ENCODE measurements at places on chromosomes 3 and 15.

DNA sequence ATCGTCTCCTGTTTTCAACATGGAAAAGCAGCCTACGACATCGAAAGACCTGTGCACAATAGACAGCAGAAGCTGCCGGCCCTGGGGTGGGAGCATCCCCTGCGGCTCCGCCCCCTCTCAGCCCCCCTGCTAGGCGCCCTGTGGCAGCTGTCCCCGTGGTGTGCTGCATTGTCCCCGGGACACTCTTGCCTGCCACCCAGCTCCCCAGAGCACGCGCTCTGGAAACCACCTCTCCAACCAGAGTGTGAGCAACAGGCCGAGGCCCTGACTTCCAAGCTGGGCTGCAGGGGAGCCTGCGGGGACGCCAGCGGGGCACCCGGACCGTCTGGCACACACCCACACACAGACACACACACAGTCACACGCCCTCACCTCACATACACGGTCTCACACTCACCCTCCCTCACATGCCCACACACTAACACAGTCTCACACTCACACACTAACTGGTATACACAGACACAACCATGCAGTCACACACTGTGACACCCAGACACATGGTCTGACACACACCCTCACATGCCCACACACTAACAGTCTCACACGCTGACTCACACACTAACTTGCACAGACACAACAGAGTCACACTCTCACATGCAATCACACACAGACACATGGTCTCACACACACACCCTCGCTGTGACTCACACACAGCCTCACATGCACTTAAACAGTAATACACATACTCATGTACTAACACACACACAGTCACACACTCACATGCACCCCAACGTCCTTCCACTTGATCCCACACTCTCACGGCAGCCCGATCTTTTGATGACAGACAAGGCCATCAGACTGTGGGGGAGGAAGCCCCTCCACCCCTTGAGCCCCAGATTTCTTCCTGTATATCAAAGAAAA is 94.7 kb downstream of the OCA2 start:
- no peak for DNase-seq

- no peak for DNase-seq
These were observed 29.7 kb downstream of the USP13 start for GRCh38 chr3:179682426-179683080.

DNA sequence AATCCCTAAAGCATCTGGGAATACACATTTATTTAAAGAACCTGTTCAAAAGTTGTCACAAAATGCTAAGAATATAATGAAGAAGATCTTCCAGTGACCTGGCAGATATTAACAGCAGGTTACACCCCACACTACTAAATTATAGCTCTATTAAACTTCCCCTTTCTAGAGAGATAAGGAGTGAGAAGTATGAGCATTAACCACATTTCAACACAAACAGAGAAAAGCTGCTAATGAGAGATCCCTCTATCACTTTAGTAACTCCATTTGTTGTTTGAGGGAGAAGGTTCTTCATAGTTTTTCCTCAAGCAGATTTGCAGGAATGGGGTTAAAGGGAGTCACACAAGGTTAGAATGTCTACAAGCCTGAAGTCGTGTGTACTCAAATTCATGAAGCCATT is 3.6 kb downstream of the COL8A1 start:
- no peak for DNase-seq

DNA sequence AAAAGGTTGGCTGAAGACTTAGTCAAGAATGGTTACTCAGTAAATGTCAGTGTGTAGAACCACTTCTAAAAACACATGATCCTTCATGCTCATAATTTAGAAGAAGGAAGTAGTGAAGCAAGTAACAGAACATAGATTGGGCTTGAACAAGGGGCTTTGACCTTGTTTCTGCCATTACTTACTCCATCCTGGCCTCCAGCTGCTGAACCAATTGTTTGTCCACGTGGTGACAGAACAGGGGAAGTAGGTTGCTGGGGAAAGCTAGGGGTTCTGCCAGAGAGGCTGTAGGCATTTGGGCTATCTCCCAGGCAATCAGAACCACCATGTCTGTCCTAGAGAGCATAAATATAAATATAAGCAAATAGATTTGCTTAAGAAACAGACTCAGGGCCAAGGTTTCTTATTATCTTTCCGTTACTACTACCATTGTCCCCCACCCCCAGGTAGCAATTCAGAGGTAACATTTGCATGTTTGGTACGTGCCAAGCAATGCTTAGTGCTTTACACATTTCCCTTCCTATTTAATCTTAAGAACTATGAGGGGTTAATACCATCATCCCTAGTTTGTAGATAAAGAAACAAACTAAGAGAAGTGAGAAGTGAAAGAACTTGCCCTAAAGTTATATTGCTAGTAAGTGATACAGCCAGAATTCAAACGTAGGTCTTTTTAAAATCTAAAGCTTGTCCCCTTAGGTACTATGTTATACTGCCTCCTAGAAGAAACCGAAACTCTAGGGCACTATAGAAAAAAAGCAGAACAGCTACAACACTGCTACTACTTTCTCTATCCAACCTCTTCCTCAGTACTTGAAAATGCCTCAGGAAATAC is 3.0 kb upstream of the SPG11 start:
- no peak for DNase-seq

DNA sequence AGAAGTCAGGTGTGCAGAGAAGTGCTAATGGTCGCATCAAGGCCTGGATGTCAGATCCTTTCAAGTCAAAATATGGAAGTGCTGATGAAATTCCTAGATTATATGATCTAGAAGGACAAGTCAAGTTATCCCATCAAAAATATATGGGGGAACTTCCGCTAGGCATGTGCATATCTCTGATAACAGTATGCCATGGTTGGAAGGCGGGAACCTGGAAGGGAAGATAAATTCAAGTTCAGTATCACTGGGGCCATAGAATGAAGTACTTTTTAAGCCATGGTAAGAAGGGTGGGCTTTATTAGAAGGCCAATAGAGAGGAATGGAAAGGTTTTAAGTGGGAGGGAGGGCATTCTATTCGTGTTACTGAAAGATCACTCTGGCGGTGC is 38.3 kb downstream of the MITF start:
- DNase-seq, result no peak

DNA sequence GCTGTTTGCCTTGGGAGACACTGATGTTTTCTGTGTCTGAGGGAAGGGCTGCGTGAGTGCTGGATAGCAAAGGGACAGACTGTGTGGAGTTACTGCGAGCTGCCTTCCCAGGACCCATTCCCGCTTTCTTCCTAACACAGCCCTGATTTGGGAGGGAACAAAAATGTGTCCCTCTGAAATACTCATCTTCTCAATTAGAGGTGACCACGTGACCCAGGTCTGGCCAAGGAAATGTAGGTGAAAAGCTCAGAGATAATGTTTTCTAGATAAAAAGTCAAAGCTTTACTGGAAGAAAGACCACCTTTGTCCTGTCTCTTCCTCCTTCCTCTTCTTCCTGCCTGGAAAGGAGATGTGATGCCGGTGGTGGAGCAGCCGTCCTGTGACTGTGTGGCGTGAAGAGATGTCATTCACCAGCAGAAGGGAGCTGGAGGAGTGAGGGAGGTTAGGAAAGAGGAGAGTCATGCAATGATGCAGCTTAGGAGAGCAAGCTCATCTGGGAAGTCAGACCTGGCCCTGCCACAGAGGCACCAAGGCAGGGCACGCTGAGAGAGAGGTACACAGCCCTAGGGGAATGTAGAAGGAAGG is 105.6 kb downstream of the CHSY1 start:
- no peak for DNase-seq

- no peak for DNase-seq
These were observed 10.2 kb upstream of the LDHAL6B start for GRCh38 chr15:59196416-59196815.

All from cardiac muscle cell (in vitro differentiated cells and primary cell).